Cardiac atrium fibroblast (primary cell): ENCODE measurements at places on chromosomes 2 and 18. TPM values are rescaled to one million over a fixed set of nuclear protein-coding genes. Genes with fewer than 3 reads are reported as not detected.

DPY30 gene
- 59.8 and 63.9 TPM in 2 replicates for total RNA-seq

LRRTM1 gene
- not detected in 2 replicates for total RNA-seq

NCKAP5 gene
- total RNA-seq: not detected in 2 replicates

RTP5 gene
- not detected in 2 replicates for total RNA-seq

TTC27 gene
- 11.2 and 20.9 TPM in 2 replicates for total RNA-seq

MYL12B gene
- total RNA-seq: 467 and 537 TPM in 2 replicates

MC5R gene
- not detected in 2 replicates for total RNA-seq

ZNF396 gene
- total RNA-seq: 0.32 and 0.54 TPM in 2 replicates

EFR3B gene
- total RNA-seq: 0.18 and 0.97 TPM in 2 replicates

SULT1C2 gene
- not detected in 2 replicates for total RNA-seq

ADCYAP1 gene
- total RNA-seq: not detected in 2 replicates

SP5 gene
- total RNA-seq: not detected in 2 replicates

HOXD4 gene
- not detected in 2 replicates for total RNA-seq

LYPD6B gene
- total RNA-seq: not detected in 2 replicates

TSPYL6 gene
- total RNA-seq: not detected in 2 replicates

SCN2A gene
- not detected in 2 replicates for total RNA-seq

DSC3 gene
- total RNA-seq: 12.2 and 15.3 TPM in 2 replicates

EPC2 gene
- 7.4 and 11.5 TPM in 2 replicates for total RNA-seq

QPCT gene
- 1.8 and 8.4 TPM in 2 replicates for total RNA-seq

FSHR gene
- not detected in 2 replicates for total RNA-seq

MOCOS gene
- total RNA-seq: 1.1 and 2.3 TPM in 2 replicates

GALR1 gene
- total RNA-seq: not detected in 2 replicates

LBX2 gene
- total RNA-seq: 1.6 and 2.1 TPM in 2 replicates

UGT1A10 gene
- total RNA-seq: not detected in 2 replicates

GNAL gene
- 0.72 and 2.1 TPM in 2 replicates for total RNA-seq

CCDC141 gene
- total RNA-seq: not detected in 2 replicates

TANC1 gene
- total RNA-seq: 34.5 and 35.0 TPM in 2 replicates

IL36G gene
- total RNA-seq: not detected in 2 replicates

D2HGDH gene
- total RNA-seq: 13.0 and 14.6 TPM in 2 replicates

RDH14 gene
- 30.1 and 30.9 TPM in 2 replicates for total RNA-seq

MC4R gene
- total RNA-seq: not detected in 2 replicates

G6PC2 gene
- total RNA-seq: not detected in 2 replicates

CD302 gene
- 19.6 and 31.8 TPM in 2 replicates for total RNA-seq

FAM124B gene
- total RNA-seq: 1.8 and 4.5 TPM in 2 replicates
